ENCODE measurements at places on chromosomes 2 and 18.

GRCh38 chr2:558302-558642 lies 118.9 kb downstream of the TMEM18 start:
- DNase-seq, result no peak

DNA sequence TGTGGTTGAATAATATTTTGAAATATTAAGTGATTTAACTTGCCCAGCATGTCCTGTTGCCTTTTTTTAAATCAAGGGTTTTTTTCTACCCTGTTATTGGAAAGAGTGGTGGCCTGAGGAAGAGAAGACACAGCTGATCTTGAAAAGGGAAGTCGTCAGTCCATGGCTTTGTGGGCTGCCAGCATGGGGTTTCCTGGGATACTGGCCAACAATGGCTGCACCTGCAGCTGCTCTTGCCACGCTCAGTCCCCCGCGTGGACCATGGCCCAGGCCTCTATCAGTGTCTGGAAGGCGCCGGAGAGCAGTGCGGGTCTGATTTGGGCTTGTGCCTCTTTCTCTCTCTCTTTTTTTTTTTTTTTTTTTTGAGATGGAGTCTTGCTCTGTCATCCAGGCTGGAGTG lies 99.3 kb downstream of the ASB1 start:
- no peak for DNase-seq

GRCh38 chr2:20513946-20514345 lies 67.1 kb downstream of the RHOB start:
- DNase-seq, result peak; percentile 44

DNA sequence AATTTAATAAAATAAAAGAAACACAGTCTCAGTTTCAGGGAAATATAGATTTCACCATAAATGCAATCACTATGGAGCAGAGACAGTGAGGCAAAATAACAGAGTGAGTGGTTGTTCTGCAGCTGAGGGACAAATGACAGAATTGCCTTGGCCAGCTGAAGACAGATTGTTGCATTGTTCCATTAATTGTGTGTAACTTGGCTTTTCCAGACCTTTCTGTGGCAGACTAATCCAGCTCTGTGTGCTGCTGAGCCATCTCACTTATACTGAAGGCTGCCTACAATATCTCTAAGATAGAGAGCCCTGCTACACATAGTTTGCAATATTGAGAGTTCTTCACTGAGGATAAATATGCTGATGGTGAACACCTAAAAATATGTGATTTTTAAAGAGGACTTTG lies 11.5 kb downstream of the LRRTM1 start:
- DNase-seq, result no peak

GRCh38 chr2:135890835-135891234 lies 14.6 kb upstream of the MCM6 start:
- DNase-seq, result no peak

DNA sequence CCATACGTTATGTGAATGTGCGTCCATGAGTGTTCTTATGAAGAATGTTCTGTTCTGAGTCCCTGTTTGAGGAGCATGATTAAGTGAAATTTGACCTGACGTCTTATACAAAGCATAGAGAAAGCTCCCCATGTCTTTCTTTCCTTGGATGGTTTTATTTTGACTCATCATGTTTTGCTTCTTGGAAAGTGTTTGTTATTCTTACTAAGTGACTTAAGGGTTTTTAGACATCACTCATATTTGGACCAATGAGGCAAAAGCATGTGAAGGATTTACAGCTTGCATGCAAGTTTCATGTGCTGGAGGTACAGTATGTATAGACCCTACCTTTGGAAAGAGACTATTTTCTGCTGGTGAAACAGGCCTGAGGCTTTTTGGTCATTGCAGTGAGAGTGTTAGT lies 33.5 kb upstream of the ZEB2 start:
- DNase-seq, result no peak

- DNase-seq, result no peak
These were observed 206.7 kb downstream of the SH3RF3 start for GRCh38 chr2:109335631-109336176.

- DNase-seq, result no peak
These were observed 79.4 kb upstream of the SNTG2 start for GRCh38 chr2:871175-871727.

DNA sequence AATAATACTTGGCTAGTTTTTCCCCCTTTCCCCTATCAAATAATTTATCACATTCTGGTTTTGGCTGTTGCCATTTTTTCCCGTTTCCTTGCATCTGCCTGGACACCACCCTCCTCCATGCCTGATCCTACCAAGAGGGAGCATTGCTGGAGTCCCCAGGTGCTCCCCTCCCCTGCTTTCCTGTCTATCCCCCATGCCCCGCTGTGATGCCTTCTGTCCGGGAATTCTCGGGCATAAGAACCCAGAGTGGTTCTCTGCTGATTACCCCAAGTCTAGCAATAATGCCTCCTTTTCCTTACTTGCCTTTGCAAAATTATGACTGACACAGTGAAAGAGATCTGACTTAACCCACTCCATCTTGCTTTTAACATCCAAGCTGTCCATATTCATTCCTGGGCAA lies 248.0 kb upstream of the PXDN start:
- DNase-seq, result no peak

DNA sequence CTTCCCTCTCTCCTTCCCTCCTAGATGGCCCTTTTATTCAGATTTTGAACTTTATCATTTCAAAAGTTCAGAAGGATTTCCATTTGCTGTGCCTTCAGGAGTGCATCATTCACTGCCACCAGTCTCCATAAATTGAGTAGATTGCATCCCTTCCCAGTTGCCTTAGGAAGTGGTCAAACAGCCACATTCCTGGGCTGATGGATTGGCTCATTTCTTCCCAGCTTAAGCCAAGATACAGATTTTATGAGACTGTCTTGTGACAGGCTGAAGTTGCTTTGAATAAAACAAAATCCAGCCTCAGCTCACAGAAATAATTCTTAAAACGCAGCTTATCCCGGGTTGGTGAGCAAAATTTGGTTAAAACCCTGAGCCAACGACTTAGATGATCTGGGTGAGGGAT lies 9.8 kb downstream of the NRP2 start:
- DNase-seq, result no peak

- DNase-seq, result no peak
These were observed 243.8 kb downstream of the CELF4 start for GRCh38 chr18:37321582-37322491.

- no peak for DNase-seq
These were observed 46.0 kb downstream of the SLC66A2 start for GRCh38 chr18:79905389-79905911.

- DNase-seq, result no peak
These were observed 194.3 kb downstream of the RTP5 start for GRCh38 chr2:242063850-242064249.

DNA sequence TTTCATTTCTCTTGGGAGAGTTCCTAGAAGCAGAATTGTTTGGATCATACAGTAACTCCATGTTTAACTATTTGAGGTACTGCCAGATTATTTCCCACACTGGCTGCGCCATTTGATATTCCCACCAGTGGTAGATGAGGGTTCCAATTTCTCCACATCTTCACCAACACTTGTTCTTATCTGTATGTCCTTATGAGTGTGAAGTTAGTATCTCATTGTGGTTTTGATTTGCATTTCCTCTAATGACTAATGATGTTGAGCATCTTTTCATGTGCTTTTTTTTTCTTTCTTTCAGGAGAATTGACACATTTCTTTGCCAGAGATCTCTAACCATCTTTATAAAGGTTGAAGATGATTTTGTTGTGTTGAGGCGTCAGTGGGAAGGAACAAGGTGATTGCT lies 4.1 kb upstream of the MGAT5 start:
- DNase-seq, result no peak

DNA sequence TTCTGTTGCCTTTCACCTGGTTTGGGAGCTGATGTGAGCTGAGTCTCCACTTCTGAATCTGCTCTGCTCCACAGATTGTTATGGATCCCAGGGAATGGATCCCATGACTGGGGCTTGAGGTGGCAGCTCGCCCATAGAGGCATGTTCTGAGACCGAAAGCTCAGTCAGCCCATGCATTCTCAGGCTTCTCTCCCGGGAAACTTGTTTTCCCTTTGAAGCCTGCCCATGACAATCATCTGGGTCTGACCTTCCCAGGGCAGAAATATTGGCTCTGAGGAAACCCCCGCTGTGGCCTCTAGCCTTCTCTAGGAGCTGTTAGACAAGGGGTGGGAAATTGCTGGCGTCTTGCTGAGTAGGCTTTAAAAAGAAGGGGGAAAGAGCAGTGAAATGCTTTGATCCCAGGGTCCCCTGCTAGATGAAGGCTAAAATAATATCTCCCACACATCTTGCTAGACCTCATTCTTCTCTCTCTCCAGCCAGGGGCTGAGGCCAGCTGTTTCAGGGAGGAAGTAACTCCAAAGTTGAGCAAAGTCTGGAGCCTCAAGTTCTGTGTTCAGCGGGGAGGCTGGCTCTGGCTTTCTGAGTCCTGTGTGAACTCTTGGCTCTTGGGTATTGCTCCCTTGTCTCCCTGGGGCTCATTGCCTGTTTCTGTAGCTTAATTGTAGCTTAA lies 2.0 kb downstream of the VAMP8 start:
- DNase-seq, result no peak

DNA sequence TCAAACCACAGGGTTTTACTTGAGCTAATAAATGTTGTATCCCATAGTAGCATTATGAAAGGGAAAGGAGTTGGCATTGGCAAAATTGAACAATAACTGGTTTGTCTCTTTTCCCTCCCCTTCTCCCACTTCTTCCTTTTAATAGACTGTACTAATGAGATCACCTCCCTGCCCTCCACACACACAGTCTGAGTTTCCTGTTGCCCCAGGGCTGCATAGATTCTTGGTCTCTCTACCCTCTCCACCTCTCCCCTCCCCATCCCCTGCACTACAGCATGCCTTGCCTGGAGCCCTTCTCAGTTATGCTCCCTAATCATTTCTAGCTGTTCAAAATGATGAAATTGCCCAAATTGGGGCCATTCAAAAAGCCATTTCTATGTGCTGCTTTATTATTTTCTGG lies 37.2 kb upstream of the NEMP2 start:
- no peak for DNase-seq

- DNase-seq, result no peak
These were observed 103.9 kb upstream of the ACVR1C start for GRCh38 chr2:157732596-157732995.

DNA sequence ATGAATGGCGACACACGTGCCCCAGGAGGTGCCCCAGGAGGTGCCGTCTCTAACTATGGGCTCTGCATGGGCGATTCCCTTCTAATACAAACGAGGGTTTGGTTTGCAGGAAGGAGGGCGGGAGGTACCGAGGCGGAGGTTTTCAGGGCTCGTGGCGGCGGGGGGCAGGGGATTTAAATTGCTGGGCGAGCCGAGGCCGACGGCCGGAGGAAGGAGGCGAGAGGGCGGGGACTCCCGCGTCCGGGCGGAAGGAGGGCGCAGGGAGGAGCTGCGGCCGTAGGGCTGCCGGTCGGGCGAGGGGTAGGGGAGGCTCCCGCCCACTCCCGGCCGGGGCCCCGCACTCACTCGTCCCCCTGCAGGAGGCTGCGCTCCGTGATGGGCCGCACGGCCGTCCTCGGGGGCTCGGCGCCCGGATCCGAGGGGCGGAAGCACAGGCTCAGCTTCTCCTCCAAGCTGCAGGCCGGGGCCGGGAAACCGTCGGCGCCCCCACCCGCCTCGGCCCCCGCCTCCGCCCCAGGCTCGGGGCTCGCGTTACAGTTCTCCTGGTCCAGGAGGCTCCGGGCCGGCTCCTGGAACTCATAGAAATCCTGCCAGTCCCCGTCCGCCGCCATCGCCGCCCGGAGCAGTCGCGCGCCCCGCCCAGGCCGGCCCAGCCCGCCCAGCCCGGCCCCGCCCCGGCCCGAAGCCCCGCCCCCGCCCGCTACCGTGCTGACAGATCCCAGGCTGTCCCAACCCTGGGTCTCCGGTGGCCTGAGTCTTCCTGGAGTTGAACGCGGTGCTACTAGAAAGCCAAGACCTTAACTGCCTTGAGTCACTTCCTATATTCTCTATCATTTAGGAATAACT lies at the start of gene FEZ2:
Gene FEZ2, minus strand, starts transcription at position 637 of the 846 bp plus-strand sequence. Its CDS starts 26 bp downstream, at position 611.
- peak; percentile 84 for DNase-seq

- DNase-seq, result no peak
These were observed 26.5 kb upstream of the TWIST2 start for GRCh38 chr2:238821391-238821790.

DNA sequence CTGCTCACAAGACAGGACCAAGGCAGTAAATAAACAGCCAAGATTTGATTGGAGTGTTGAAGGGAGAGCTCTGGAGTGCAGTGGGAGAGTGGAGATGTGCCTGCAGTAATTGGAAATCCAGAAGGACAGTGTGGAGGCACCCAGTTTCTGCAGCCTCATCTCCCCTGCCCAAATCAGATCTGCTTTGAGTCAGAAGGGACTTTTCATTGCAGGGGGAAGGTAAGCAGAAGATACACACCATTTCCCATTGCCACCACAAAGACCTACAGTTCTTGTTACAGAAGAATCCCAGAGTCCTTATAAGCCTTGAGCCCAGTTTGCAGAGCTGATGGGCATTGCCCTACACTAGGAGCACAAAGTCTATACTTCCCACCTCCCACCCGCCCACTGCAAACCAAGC lies 27.2 kb upstream of the GCFC2 start:
- DNase-seq, result no peak

- no peak for DNase-seq
These were observed 38.5 kb downstream of the ROCK2 start for GRCh38 chr2:11305958-11306357.

- DNase-seq, result no peak
These were observed 115.9 kb downstream of the VAPA start for GRCh38 chr18:10029711-10030110.

DNA sequence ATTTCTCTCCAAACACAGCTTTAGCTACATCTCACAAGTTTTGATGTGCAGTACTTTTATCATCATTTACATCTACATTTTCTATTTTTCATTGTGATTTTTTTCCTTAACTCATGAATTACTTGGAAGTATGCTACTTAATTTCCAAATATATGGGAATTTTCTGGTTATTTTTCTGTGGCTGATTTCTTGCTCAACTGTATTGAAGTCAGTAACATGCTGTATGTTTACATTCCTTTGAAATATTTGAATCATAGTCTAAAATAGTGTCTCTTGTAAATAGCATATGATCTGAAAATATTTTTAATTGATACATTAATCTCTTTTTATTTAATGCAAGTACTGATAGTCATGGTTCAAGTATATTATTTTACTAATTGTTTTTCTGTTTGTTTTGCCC lies 26.0 kb upstream of the GALNT5 start:
- DNase-seq, result no peak

DNA sequence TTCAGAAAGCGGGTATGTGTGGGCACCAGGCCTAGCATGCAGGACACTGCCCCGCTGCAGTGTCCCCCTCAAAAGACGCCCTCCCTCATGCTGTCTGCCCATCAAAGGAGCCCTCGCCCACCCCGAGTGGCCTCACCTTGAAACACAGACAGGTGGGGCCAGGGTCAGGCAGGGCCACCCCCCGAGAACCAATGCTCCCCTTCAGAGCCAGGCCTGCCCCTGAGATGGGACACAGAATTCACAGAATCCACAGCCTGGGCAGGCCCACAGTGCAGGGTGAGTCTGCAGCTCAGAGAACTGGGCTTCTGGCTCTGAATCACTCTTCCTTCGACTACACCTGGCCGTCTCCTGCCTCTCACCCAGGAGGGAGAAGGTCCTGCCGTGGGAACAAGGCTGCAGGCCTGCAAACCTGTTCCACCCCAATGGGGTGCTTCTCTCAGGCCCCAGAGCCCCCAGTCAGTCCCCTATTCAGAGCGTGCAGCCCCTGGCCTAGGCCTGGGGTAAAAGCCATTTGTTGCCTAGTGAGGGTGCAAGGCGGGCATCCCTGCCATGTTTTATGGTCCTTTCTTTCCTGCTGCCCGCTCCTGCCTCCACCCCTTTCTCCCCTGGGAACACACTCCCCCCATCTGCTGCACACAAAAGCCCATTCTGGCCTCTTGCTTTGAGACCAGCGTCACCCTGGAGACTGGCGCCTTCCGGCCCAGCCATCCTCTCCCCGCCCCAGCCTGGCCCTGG lies 11.3 kb upstream of the ARHGEF4 start:
- no peak for DNase-seq

GRCh38 chr2:73110168-73111072 lies 2.3 kb downstream of the RAB11FIP5 start:
- no peak for DNase-seq

GRCh38 chr18:56119681-56120080 lies 518.7 kb downstream of the TXNL1 start:
- DNase-seq, result no peak
